Type B pancreatic cell (in vitro differentiated cells): ENCODE measurements at places on chromosomes 12 and 14. TPM values are rescaled to one million over a fixed set of nuclear protein-coding genes. Genes with fewer than 3 reads are reported as not detected.

Gene PAH
- total RNA-seq: 5.8 and 13.3 TPM in 2 replicates

Gene NRIP2
- 1.2 TPM in 1 of 2 replicates, not detected in the other for total RNA-seq

Gene SYT1
- 6.0 and 35.5 TPM in 2 replicates for total RNA-seq

Gene NID2
- 8.3 and 65.7 TPM in 2 replicates for total RNA-seq

Gene ACSM4
- not detected in 2 replicates for total RNA-seq

Gene OTOGL
- total RNA-seq: 0.27 and 0.83 TPM in 2 replicates

Gene VWF
- 0.70 and 1.3 TPM in 2 replicates for total RNA-seq

Gene EFCAB11
- total RNA-seq: 13.7 and 16.0 TPM in 2 replicates

Gene FGD6
- total RNA-seq: 15.8 and 27.5 TPM in 2 replicates

Gene TMPRSS12
- 0.45 TPM in 1 of 2 replicates, not detected in the other for total RNA-seq

Gene ASPG
- 0.29 TPM in 1 of 2 replicates, not detected in the other for total RNA-seq

Gene RFX4
- 0.29 and 25.4 TPM in 2 replicates for total RNA-seq

Gene CCDC88C
- total RNA-seq: 24.4 and 39.3 TPM in 2 replicates

Gene AVPR1A
- total RNA-seq: 0.88 and 5.1 TPM in 2 replicates

Gene ACOT2
- total RNA-seq: 18.1 and 18.2 TPM in 2 replicates
